Colonic mucosa (tissue), 4 donors: ENCODE measurements at places on chromosomes 3 and 15. TPM values are rescaled to one million over a fixed set of nuclear protein-coding genes. Genes with fewer than 3 reads are reported as not detected.

Gene PPARG
- total RNA-seq = 85.2 TPM

GRCh38 chr3:32817558-32818228 is at the start of gene TRIM71:
Gene TRIM71, plus strand, starts transcription at chr3:32817997. Its CDS starts 84 bp downstream, at chr3:32818081.
- DNase-seq = no peak

- DNase-seq = no peak
Measured at GRCh38 chr3:125042725-125043406, 12.9 kb downstream of the HEG1 start.

DNA sequence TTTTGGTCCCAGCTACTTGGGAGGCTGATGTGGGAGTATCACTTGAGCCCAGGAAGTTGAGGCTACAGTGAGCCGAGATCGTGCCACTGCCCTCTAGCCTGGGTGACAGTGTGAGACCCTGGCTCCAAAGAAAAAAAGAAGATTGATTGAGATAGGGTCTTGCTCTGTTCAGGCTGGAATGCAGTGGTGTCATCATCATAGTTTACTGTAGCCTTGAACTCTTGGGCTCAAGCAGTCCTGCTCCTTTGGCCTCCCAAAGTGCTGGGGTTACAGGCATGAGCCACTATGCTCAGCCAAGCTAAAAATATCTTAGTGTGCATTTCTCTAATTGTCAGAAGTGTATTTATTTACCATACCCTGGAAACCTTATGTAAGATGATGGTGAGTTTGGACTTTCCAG is 43.9 kb downstream of the IGF1R start:
- DNase-seq = no peak

Gene TRIM42
- not detected for total RNA-seq

- peak; percentile 49 for DNase-seq
Measured at GRCh38 chr3:55434789-55435188, 52.3 kb downstream of the WNT5A start.

DNA sequence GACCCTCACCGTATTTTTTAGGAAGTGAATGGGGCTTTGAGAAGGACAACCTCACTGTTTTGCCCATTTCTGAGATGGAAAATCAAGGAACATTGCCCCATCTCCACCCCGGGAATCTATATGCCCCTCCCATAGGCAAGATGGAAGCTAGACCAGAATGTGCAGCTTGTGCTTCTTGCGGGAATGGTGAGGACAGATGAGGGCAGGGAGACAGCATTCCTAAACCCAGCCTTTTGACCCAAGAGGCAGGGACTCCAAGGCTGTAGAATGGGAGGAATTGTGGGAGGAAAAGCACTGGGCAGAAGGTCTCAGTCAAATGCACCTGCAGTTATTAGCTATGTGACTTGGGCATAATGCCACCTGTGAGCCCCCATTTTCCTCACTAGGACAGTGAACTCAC is 66.9 kb downstream of the SMAD3 start:
- DNase-seq = no peak
